ENCODE measurements at places on chromosomes 3 and 15. TPM values are rescaled to one million over a fixed set of nuclear protein-coding genes. Genes with fewer than 3 reads are reported as not detected.

Gene EEF1AKMT4
- total RNA-seq, result 6.4 TPM

DNA sequence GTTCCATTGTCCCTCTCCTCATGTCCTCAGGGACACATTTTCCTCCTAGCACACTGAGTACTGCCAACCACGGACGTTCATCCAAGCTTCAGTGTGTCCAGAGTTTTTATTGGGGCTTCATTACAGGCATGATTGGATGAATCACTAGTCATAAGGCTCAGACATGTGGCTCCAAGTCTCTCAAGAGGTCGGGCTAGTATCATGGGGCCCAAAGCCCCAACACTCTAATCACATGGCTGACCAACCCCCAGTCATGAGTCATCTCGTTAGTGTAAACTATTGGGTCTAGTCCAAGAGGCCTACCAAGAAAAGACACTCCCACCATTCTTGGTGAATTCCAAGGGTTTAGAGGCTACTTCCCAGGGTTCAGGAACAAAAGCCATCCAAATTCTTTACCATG, 4.4 kb downstream of the TERC start:
- DNase-seq, result no peak

Gene USP19
- total RNA-seq, result 86.4 TPM

- no peak for DNase-seq
Observed at GRCh38 chr3:59192473-59192872, 142.6 kb upstream of the CFAP20DC start.

Gene GOLGA8G
- not detected for total RNA-seq

Gene CHRFAM7A
- 0.55 TPM for total RNA-seq

- DNase-seq, result no peak
Observed at GRCh38 chr15:101480613-101481380, 8.7 kb downstream of the PCSK6 start.

Gene HTR3E
- not detected for total RNA-seq

DNA sequence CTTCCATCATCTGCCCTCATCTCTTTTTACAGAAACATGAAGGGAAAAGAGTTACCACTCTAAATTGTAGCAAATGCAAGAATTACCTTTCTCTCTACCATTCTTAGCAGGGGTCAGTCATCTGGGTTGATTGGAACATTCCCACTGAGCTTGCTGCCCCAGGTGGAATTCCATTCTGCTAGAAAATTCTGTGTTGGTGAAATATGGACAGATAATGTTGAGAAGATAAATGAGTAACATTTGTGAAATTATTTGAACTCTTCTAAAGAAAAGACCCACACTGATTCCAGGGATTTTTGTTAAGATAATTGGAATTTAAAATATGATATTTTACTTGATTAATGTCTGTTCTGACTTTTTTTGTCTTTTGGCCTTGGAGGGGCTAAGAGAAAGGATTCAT, 11.0 kb upstream of the CPA3 start:
- no peak for DNase-seq

GRCh38 chr15:31458596-31459399, 132.2 kb downstream of the KLF13 start:
- no peak for DNase-seq

DNA sequence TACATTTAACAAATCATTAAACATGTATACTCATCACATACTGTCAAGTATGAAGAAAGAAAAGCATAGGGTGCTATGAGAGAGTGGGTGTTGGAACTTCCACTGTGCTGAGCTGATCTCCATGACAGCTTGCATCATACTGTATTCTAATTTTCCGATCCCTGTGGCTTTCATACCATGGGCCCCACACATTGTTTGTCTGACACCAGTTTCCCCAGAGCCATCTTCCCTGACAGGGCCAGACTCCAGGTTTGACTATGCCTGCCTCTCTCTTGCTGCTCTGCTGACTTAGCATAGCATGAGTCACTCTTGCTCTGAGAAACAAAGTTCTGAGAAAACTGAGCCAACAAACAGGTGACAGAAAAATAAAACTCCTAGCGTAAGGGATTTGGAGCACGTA, 37.0 kb upstream of the CASR start:
- DNase-seq, result no peak

Gene PSMD6
- 81.4 TPM for total RNA-seq

Gene CGNL1
- 11.8 TPM for total RNA-seq

Gene GOLGA8S
- 0.19 TPM for total RNA-seq

- no peak for DNase-seq
Observed at GRCh38 chr15:47988564-47988963, 132.2 kb upstream of the SLC24A5 start.

Data from type B pancreatic cell (in vitro differentiated cells).